Activated CD4-positive, alpha-beta T cell treated with anti-CD3 and anti-CD28 coated beads for 48 hours (primary cell): ENCODE measurements at places on chromosomes 16 and 17.

GRCh38 chr16:50244504-50245416 lies 21.6 kb upstream of the ADCY7 start:
- no peak for DNase-seq

DNA sequence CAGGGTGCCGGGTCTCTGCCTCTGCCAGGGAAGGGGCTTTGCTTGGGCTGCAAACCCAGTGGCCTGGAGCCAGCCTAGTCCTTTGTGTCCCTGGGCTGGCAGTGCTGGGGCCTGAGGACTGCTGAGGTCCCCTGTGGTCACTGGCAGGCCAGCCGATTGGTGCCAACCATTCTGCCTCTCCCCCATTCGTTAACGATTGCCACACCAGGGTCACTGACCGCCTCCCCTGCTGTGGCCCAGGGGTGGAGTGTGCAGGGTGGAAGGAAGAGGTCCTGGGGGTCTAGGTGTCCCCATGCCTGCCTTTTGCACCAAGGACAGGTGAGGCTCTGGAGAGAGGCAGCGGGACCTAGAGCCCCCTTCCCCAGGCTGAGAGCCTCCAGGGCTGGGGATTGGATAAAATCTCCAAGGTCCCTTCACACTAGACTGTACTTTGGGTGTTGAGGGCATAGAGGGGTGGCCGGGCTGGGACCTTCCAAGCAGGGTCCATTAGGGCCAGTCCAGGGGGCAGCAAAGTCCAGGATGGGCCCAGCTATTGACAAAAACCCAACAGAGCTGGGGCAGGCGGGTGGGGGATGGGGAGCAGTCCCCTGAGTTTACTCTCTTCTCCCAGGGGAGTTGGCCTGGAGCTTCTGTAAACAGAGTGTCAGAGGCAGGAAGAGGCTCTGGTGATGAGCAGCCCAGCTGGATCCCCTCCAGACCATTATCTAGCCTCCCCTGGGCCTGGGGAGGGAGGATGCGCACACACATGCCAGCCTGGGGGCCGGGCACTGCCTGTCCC lies 1.1 kb downstream of the VASN start:
- no peak for DNase-seq

- DNase-seq, result no peak
Measured at GRCh38 chr16:74724820-74725549, 24.3 kb upstream of the MLKL start.

GRCh38 chr17:7133424-7133823 lies 18.8 kb upstream of the ASGR2 start:
- peak; percentile 54 for DNase-seq
